ENCODE measurements at places on chromosomes 3 and 15. TPM values are rescaled to one million over a fixed set of nuclear protein-coding genes. Genes with fewer than 3 reads are reported as not detected.
A peak's percentile ranks its signal among the peaks of the same experiment; 100 is the strongest.

The SAMD7 gene
- total RNA-seq: not detected

GRCh38 chr3:180391001-180391400 lies 211.0 kb upstream of the TTC14 start:
- no peak for DNase-seq

The GP9 gene
- not detected for total RNA-seq

The ITIH3 gene
- total RNA-seq: not detected

The EFCAB12 gene
- 0.48 TPM for total RNA-seq

GRCh38 chr3:174100744-174101143 lies 703.2 kb downstream of the NLGN1 start:
- DNase-seq: no peak

GRCh38 chr3:46566040-46566641 lies at the start of gene LRRC2:
LRRC2 (minus strand) TSS chr3:46566302; CDS start chr3:46551591, 14,711 bp downstream.
- DNase-seq: peak; percentile 20

The CCDC13 gene
- not detected for total RNA-seq

GRCh38 chr3:69005071-69005790 lies 8.3 kb downstream of the EOGT start:
- no peak for DNase-seq

DNA sequence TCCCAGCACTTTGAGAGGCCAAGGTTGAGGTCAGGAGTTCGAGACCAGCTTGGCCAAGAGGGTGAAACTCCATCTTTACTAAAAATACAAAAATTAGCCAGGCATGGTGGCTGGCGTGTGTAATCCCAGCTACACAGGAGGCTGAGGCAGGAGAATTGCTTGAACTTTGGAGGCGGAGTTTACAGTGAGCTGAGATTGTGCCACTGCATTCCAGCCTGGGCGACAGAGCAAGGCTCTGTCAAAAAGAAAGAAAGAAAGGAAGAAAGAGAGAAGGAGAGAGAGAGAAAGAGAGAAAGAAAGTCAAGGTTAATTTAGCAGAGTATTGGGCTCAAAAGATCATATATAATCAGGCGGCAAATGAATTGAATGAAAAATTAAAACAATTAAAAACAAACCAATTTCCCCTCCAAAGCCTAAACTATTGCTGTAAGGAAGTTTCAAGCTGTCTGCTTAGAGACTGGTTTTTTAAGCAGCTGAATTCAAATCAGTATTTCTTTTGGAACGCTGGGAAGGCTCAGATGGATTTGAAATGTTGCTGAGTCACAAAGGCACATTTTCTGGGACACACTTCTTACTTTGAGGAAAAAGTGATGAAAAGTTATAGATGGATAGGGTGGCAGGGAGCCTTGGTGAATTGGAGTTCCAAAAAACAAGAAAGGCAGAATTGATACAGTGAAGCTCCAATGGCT lies 81.3 kb upstream of the BHLHE40 start:
- DNase-seq: no peak

- DNase-seq: no peak
These were observed 29.3 kb upstream of the SLC28A1 start for GRCh38 chr15:84855136-84855535.

The MUC4 gene
- total RNA-seq: 1.4 TPM

GRCh38 chr3:14791343-14791945 lies 27.3 kb upstream of the FGD5 start:
- DNase-seq: peak; percentile 37

DNA sequence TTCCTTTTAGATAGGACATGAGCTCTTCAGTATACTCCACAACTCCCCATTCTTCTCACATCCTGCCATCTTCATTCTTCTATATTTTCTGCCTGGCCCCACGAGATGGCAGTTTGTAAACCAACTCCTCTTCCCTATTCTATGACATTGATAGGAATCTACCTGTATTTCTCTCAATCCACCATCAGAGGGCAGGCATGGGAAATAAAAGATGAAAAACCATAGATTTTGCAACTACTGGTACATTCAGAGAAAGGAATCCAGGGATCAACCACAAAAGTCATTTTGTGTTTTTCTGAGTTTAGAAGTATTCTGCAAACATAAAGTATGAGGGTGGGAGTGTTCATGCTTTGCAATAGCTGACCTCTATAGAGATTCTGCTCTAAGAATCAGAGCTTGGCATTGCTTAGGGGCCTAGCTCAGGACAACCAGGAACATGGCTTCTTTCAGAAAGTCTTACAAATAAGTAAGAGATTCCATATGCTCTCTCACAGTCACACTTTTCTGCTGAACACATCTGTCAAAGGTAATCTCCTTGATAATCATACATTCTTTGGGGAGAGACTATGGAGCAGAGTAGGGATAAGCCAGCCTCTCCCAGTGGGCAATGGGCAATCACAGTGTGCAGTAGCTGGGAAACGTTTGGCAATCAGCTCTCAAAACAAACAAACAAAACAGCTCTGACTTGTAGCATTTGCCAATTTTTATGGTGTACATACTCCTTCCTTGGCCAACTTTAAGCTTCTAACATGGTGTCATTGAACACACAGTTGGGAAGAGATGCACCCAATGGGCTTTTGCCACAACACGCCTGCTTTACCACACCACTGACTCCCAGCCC lies 43.1 kb upstream of the SLC25A36 start:
- DNase-seq: no peak

DNA sequence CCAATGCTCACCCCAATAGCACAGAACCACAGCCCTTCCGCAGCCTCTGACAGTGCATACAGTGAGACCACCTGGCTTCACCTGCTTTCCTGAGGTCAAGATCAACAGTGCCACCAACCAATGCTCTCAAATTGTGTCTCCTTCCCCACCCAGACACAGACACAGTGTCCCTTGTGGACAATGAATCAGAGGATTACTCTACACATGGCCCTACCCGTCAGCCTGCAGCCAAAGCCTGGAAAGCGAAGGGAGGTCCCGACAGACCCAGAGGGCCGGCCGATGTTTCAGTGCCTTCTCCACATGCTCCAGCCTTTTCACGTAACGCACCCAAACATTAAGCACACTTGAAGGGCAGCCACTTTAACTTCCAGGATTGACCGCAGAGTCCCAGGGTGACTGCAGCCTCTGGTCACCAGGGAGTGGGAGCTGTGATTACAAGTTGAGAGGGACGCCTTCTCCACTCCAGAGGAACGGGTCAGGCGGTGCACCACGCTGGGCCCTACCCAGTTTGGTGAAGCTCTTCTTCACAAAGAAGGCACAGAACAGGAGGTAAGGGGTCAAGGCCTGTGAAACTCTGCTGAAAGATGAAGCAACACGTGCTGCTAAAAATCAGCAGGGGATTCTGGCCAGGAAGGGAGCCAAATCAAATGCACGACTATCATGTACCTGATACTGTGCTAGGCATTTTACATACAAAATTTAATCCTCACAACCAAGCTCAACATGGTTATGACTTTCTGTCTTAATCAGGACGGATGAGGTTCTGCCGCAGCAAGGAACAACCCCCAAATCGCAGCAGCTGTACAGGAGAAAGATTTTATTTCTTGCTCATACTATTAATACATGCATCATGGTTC lies 17.2 kb downstream of the KLHL25 start:
- DNase-seq: no peak

DNA sequence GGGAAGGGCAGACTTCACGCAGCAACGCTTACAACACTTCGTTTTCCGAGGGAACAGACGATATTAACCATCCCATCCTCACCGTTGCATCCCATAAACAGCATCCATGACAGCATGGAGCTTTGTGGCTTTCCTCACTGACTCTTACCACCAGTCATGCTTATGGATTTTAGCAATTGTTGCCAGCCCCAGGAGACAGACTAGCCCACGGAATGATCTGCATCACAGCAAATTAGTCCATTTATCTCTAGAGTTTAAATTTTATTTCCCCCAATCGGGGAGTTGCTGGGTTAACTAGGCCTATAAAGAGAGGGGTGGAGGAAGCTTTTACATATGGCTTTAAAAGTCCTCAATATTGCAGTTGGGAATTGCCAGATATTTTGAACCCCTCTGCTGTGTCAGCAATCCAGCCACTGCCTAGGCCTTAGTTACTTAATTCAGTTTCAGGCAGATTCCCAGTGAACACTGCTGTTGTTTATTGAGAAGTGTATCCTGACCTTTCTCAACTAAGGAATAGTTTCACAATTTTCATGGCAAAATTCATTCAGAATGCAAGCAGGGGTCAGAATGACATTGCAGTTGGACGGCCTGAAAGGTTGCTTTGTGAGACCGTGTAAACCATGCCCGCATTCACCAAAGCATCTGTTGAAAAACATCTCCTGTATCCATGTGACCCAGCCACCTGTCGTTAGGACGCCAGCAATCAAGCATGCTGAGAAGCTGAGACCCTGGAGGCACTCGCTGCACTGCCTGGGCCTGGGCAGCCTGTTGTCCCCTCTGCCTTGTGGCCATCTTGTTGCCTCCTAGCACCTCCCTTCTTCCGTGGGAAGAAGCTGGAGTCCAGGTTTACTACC lies 397.4 kb upstream of the TPM1 start:
- DNase-seq: no peak

DNA sequence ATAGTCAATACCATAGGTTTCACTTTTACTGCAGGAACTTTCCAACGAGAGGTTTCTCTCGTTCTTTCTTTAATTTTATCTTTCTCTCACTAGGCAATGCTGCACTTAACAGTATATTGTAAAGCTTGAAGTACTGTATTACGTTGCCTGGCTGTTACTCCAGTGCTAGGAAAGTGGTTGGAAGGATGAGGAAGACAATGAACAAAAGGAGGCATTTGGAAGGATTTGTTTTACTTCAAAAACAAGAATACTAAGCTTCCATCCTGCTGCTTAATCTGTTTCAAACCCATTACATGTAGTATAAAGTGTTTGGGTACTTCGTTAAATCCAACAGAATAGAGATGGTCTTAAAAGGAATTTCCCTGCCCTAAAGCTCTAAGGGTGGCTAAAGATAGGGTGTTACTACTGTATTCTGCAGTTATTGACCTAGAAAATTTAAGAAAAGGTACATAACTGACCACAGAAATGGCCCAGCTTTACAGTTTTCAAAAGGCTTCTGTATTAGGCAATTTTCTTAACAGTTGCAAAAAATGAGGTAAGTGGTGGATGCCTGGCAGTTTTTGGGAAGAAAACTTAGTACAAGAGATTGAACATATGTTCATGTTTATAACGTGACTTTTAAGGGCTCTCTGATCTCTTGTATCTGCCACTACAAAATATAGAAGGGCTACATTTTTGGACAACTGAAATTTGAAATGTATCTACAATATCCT lies 785 bp upstream of the IFT57 start:
- DNase-seq: no peak

DNA sequence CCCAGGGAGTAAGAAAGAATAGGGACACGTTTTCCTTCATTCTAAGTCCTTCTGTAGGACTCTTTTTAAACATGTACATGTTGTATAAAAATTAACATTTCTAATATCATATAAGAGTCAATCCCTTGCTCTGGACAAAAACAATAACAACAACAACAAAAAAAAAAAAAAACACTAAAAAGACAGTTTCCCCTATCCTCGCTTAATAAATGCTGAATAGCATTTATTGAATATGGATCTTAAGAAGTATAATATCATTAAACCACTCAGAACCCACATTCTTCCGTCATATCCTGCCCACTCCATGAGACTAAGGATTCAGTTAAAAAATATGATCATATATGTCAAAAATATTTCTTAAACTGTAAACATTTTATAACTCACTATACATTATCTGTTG lies 145.1 kb downstream of the AQP9 start:
- no peak for DNase-seq

The IMPG2 gene
- total RNA-seq: 0.05 TPM
